Effector CD4-positive, alpha-beta T cell (primary cell): ENCODE measurements at places on chromosomes 3 and 15.
A peak's percentile ranks its signal among the peaks of the same experiment; 100 is the strongest.

DNA sequence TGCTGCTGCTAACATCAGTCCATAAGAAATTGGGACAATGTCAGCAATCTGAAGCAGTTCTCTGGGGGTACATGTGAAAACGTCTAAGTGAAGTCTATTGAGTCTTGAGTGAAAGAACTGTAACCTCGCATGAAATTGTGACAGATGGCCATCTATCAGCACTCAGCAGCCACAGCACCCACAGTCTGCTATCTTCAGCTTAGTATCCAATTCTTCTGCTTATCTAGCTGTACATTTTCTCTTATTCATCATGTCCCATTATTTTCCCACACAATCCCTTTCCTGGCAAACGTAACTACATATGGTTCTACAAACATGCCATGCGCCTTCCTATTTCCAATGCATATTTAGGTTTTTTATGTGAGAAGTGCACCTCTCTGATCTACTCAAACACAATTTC lies 629.7 kb downstream of the NTRK3 start:
- DNase-seq = no peak

GRCh38 chr3:196646666-196647216 lies 7.2 kb downstream of the NRROS start:
- no peak for DNase-seq

GRCh38 chr15:90869601-90870353 lies 1.4 kb downstream of the FURIN start:
- DNase-seq = peak; percentile 41

DNA sequence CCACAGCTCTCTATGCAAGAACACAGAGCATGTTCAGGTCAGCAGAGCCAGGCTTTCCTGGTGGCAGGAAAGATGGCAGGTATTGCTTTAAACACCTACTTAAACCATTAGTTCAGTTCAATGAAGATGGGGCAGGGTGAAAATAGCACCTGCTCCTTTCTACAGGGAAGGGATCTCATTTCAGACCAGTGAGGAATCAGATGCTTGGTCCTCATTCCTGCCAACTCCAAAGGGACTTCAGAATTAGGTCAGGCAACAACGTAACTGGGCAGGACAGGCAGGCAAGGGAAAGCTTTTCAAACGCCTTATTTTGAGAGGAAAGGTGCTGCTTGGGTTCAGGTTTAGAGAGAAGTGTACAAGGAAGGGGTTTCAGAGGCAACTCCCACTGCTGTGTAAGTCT lies 12.6 kb upstream of the RPS17 start:
- no peak for DNase-seq

DNA sequence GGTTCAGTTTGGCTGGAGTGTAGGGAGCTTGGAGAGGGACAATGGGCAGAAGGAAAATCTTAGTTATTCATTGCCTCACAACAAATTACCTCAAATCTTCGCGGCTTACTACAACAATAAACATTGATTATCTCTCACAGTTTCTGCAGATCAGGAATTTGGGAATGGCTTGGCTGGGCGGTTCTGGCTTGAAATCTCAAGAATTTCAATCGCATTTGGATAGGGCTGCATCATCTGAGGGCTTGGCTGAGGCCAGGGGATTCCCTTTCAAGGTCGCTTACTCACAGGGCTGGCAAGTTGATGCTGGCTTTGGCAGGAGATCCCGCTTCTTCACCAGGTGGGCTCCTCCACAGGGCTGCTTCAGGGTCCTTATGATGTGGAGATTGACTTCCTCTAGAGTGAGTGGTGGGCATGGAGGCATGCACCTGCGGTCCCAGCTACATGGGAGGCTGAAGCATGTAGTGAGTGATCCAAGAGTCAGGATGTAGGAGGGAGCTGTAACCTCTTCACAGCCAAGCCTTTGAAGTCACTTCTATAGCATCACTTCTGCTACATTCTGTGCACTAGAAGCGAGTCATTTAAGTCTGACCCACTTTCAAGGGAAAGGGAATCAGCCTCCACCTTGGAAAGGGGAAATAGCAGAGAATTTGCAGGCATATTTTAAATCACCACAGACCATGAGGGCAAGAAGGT lies 63.1 kb downstream of the CDC25A start:
- DNase-seq = no peak

- DNase-seq = no peak
These were observed 16.4 kb upstream of the ALDH1A3 start for GRCh38 chr15:100863075-100863795.

- DNase-seq = no peak
These were observed 19.5 kb downstream of the SIDT1 start for GRCh38 chr3:113551820-113552219.

DNA sequence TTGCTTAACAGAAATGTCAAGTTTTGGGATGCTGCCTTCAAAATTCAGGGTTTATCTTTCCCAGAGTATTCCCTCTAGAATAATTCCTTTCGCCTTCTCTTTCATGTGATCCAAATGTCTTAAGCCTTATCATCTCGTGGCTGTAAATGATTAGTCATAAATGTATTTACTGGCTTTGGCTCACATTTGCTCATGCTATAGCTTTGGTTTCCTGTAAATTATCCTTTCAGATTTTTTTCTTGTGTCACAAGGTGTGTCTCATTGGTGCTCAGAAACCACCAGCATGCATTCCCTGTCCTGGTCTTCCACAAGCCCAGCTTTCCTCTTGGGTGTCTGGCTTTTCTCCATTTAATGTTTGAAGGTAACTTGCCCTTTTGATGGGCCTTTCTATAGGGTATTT lies 692.7 kb upstream of the ALCAM start:
- no peak for DNase-seq

- DNase-seq = no peak
These were observed 5.6 kb upstream of the NUP210 start for GRCh38 chr3:13425689-13426088.

GRCh38 chr15:29046281-29046810 lies 160.6 kb downstream of the APBA2 start:
- DNase-seq = no peak

DNA sequence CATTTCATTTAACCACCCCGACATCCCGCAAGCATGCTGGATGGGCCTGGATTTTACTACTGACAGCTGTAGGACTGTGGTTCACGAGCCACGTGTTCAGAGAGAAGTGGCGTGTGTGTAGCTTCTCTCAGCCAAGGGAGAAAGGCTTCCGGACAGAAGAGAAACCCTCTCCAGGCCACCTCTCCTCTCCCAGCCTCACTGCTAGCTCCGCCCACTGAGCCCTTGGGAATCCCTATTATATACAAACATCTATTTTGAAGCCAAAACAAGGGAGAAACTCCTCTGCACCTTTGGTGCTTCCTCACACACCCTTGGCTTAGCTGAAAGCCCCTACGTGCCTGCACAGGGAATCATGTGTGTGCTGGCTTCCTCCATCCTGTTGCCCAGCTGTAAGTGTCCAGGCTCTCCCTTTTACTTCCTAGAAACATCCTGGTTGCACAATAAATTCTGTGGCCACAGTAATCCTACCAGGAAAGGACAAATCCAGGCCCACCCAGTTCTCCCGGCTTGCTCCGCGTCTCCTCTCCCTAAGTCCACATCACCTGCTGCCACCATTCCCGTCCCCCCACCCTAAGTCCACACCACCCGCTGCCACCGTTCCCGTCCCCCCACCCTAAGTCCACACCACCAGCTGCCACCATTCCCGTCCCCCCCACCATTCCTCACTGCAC lies 30.5 kb downstream of the PCSK6 start:
- no peak for DNase-seq

- no peak for DNase-seq
These were observed 68.1 kb upstream of the TLE3 start for GRCh38 chr15:70165716-70166284.

GRCh38 chr3:71022551-71023335 lies 560.8 kb downstream of the FOXP1 start:
- no peak for DNase-seq

DNA sequence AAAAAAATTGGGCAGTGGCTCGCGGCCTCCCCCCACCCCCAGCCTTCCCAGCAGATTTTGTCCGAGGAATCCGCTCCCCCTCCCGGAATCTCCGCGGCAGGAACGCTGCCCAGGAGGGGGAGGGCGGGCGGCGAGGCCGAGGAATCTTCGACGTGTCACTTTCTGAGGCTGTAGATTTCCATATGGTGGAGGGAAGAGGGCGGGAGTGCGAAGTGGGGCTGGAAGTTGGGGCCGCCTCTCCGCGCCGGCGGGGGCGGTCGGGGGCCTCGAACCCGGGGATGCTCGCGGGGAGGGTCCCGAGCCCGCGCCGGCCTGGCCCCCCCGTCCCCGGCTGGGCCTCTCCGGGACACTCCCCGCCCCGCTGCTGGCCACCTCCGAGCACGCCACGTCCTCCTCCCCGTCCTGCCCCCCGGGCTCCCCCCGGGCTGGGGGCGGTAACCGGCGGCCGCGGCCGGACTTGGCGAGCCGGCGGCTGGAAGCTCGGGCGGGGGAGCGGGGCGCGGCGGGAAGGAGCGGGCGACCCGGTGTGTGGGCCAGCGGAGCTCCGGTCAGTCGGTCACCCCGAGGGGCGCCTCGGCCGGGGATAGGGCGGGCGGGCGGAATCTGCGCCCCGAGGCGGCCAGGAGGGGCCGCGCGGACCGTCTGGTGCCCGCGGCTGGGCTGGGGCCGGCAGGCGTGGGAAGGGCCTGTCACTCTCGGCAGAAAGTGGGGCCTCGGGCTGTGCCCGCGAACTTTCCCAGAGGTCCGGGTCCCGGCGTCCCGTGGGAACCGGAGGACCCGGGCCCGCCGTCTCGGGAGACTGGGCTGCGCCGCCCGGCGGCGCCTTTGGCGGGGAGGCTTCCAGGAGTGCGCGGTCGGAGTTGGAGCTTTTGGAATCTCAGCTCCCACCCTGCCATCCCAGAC lies 951 bp downstream of the FNDC3B start:
- peak; percentile 20 for DNase-seq

GRCh38 chr15:64870353-64870752 lies 28.6 kb downstream of the PLEKHO2 start:
- DNase-seq = no peak

GRCh38 chr3:97131476-97131875 lies 317.1 kb downstream of the EPHA6 start:
- DNase-seq = no peak

- DNase-seq = no peak
These were observed 111.6 kb downstream of the IQSEC1 start for GRCh38 chr3:12961697-12962036.

DNA sequence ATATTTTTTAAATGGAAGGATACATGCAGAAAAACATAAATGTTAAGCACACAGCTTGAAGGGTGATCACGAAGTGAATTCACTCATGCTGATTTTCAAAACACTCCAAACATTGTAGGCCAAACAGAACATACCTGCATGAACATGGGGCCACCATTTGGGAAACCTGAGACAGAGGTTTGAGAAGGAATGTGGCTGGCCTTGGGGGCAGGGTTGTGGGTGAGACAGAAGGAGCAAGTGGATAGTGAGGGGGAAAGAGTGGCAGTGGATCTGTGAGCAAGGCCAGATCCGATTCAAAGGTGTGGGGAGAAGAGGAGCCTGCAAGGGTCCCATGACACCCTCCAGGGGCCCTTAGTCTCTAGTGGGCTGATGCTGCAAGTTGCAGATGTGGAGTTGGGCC lies 94.9 kb downstream of the HMG20A start:
- DNase-seq = no peak

DNA sequence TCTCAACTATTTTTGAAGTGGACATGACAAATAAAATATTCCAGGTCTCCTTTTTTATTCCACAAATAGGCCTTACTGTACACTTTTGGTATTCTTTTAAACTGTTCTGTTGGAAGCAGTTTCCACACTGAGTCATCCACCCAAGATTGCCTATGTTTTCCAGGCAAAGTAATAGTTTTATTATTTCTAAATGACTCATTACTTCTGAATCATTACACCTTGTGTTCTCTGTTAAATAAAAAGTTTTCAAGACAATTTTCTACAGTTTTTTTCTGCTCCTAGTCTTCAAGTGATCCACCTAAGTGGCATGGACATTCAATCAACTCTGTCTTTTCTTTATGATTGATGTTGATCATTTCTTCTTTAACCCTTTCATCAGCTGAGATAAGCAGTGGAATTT lies 26.5 kb downstream of the PPP2R3A start:
- no peak for DNase-seq

- DNase-seq = no peak
These were observed 91.9 kb downstream of the ARNT2 start for GRCh38 chr15:80496096-80496495.

DNA sequence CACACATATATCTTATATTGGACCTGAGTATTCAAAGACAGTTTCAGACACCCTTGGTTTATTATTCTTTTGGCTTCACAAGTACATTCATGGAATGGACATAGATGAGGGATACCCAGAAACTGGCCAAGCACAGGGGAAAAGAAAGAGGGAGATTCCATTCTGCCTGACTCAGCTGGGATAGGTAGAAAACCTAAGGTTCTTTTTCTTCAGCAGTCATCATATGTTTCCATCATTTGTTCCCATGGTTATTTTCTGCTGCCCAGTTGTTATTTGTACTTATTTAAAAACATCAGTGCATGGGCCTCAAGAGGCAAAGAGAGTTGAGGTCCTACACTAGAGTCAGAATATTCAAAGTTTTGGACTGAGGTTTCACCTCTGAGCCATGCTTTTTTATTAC lies 91.8 kb downstream of the FILIP1L start:
- no peak for DNase-seq

GRCh38 chr3:178385280-178385952 lies 150.8 kb upstream of the KCNMB2 start:
- peak; percentile 2 for DNase-seq

DNA sequence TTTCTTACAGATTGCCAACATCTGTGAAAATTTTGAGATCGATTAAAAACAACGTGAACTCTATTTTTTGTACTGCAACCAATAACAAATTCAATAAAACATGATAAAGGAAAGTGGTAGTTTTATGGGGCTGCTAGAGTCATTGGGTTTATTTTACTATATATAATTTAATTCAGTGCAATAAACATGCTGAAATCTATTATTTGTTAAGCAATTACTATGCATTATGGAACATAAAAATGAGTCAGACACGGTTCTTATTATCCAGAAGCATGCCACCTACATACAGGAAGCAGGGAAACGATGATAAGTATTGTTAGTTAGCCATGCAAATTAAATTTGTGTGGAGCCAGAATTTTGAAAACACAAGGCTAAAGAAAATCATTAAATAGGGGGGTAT lies 27.2 kb downstream of the NPHP3 start:
- DNase-seq = no peak
